Activated CD4-positive, alpha-beta T cell treated with anti-CD3 and anti-CD28 coated beads, Interleukin-2, amount 10 ng/mL, durations not matched to agents 7 days and 5 days (primary cell): ENCODE measurements at places on chromosomes 6 and 20.

DNA sequence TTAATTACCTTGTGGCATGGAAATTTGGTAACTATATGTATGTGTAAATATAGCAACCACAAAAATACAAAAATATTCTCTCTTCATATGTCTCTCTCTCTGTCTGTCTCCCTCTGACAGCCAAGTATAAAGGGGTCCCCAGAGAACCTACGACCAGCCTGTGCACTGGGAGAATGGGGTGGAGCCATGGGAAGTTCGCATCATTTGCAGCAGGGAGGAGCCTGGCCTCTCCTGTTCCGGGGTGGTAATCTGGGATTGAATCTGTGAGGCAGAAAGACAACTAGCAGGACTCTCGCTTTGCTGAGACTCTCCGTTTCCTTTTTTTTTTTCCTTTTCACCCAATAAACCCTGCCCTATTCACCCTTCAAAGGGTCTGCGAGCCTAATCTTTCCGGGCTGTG is 1109.1 kb downstream of the HACE1 start:
- no peaks in the 10 kb centered on the region for H3K36me3 ChIP-seq
- H3K4me1 ChIP-seq = no peaks in the 10 kb centered on the region
- no peak overlapping the region for H3K4me3 ChIP-seq
- DNase-seq = no peak

DNA sequence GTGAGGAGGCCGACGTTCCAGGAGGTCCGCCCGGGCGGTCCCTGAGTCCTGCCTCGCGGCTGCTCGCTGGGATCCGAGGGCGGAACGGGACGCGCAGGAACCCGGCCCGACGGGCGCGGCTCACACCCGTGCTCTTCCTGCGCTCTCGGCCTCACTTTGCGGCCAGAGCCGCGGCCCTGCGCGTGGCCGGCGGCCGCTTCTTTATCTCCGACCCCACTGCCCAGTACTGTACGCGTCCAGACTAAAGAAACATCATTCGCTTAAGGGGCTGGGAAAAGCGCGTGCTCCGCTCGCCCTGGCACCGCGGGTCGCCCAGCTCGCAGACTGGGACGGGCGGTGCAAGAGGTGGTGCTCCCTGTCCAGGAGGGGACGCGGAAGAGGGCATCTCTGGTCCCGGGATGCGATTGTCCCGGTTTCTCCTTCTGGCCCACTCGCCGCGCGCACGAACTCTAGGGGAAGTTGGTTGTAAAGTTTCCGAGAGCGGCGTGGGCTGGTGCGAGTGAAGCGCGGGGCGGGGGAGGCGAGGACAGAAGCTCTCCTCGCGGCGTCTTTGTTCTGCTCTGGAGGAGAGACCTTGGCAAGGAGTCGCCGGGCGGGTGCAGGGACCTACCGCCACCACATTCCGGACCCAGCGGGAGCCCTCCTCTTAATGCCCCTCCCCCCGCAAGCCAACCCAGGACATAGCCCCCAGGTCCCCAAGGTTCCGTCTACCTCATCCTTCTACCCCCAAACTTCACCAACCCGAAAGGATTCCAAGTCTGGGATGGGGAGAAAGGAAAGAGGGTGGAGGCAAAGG is 71.0 kb downstream of the SOX4 start:
- H3K27me3 ChIP-seq = peaks cover 73% of the 10 kb centered on the region
- H3K36me3 ChIP-seq = peaks cover 2% of the 10 kb centered on the region
- peak overlapping the region; percentile 5 for H3K4me3 ChIP-seq
- H3K4me1 ChIP-seq = peaks cover 32% of the 10 kb centered on the region

GRCh38 chr6:10612161-10612560 is 82.3 kb downstream of the C6orf52 start:
- DNase-seq = no peak
- no peak overlapping the region for H3K27ac ChIP-seq
- no peaks in the 10 kb centered on the region for H3K4me1 ChIP-seq
- H3K4me3 ChIP-seq = no peak overlapping the region
- H3K36me3 ChIP-seq = no peaks in the 10 kb centered on the region

DNA sequence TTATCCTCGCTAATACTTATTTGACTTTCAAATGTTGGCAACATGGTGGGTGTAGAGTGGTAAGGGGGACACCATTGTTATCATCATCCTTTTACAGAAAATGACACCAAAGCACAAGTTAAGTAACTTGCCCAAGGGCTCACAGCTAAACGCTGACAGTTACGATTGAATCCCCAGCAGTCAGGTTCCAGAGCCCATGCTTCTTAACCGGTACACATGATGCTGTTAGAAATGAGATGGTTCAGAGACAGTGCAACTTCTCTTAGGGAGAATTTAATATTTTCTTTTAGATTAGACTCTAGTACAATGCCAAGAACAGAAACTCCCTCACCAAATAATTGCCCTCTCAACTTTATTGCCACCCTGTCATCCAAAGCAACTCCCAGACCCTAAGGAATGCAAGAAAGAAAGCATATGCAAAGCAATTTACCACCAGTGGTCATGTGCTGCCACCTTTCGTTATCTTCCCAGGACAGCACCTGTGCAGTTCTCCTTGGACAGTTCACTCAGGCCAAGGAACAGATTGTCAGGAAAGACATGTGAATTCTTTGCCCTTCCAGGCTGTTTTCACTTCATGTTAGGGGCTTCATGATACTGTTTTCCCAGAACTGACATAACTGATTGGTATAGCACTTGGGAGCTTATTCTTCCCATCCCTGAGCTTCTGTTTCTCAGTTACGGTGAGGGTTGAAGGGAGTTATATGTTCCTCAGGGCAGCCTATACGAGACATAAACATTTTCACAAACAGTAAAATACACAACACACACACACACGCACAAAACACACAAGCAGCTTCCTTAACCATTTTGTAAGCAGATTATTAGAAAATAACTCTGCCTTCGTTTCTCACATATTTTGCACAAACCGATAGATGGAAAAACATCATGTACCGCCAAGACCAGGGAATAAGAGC is 5.1 kb downstream of the HLA-DMA start:
- peaks cover 59% of the 10 kb centered on the region for H3K4me1 ChIP-seq
- no peak overlapping the region for H3K27ac ChIP-seq
- DNase-seq = peak; percentile 50
- H3K4me3 ChIP-seq = no peak overlapping the region
- peaks cover 7% of the 10 kb centered on the region for H3K36me3 ChIP-seq

DNA sequence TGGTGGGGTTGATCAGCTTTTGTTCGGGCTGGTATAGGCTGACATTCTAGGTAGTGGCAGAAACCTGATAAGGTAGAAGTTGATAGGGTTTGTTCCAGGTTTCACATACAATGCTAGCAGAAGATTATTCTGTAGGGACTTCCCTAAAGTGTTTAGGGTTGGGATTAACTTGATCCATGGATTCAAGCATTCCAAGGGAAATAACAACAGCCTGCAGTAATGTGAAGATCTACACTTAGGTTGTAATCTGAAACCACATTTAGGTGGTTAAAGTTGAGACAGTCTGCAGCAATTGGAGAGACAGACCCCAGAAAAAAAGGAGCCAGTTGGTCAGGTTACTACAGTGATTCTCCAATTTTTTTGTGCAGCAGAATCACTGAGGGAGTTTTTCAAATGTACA is 56.1 kb downstream of the GJA1 start:
- H3K4me1 ChIP-seq = no peaks in the 10 kb centered on the region
- H3K27ac ChIP-seq = no peak overlapping the region
- no peaks in the 10 kb centered on the region for H3K27me3 ChIP-seq
- H3K36me3 ChIP-seq = no peaks in the 10 kb centered on the region
- no peak for DNase-seq
- H3K4me3 ChIP-seq = no peak overlapping the region

DNA sequence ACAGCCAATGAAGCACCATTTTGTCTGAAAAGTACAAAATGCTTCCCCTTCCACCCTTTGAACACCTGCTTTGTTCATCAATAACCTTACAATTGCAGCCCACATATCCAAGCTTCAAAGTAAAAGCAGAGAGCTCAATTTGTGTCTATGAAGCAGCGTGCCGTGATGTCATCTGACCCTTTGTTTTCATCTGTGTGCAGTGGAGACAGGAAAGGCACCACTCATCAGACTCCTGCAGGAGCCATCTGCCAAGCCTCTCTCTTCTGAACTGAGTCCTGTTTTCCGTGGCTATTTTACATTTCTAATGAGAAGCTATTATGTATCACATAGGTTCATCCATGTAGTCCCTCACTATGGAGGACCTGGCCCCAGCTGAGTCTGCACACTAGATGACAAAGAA is 7.5 kb upstream of the LY86 start:
- peaks cover 40% of the 10 kb centered on the region for H3K4me1 ChIP-seq
- peak; percentile 26 for DNase-seq
- peak overlapping the region; percentile 54 for H3K27ac ChIP-seq
- H3K27me3 ChIP-seq = peaks cover 6% of the 10 kb centered on the region
- no peak overlapping the region for H3K4me3 ChIP-seq

GRCh38 chr6:143097224-143097795 is 36.6 kb downstream of the AIG1 start:
- H3K4me3 ChIP-seq = no peak overlapping the region
- peaks cover 2% of the 10 kb centered on the region for H3K36me3 ChIP-seq
- peaks cover 1% of the 10 kb centered on the region for H3K4me1 ChIP-seq
- no peak overlapping the region for H3K27ac ChIP-seq
- no peaks in the 10 kb centered on the region for H3K27me3 ChIP-seq

DNA sequence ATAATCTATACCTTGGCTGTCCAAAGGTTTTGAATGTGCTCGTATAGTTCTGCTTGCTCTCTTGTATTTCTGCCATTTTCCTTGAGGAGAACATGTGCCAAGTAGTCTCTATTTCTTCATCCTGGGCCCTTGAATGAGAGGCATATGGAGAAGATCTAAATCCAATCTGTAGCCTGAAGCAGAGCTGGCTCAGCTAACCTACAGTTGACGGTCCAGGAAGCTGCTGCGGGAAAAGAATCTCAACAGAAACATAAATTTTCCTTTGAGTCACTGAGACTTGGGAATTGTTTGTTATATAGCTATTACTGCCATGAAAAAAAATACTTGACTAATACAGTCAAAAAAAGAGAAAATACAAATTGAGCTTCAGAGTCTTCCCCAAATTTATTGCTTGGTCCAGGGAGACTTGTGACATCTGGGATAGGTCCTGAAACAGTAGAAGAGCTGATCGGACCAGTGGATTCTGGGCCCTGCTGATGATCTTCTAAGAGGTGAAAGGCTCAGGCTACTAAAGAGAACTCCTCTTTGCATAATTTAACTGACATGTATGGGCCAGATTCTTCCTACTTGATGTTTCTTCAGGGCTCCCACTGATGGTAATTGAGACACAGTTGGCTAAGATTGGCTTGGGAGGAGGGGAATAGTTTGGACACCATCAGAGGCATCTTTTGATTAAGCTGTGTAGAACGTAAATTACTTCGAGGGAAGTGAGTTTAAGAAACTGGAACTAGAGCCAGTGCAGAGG is 29.9 kb upstream of the PLCB4 start:
- no peaks in the 10 kb centered on the region for H3K36me3 ChIP-seq
- H3K4me3 ChIP-seq = no peak overlapping the region
- H3K4me1 ChIP-seq = no peaks in the 10 kb centered on the region
- no peaks in the 10 kb centered on the region for H3K27me3 ChIP-seq
- no peak for DNase-seq
- no peak overlapping the region for H3K27ac ChIP-seq

DNA sequence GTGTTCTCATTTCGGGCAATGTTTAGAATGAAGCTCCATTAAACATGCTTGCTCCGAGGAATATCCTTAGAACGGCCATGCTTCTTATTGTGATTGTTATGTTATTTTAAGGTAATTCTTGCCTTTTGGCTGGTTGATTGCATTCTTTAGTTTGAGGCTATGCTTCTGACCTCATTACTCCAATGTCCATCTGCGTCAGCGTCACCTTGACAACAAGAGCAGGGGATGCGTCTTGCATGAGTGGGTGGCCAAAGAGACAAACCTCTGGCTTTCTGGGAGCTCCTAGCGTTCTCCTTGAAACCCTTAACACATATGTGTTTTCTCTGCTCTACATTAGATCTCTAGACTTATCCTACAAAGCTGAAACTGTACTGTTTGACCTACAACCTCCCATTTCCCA is 184.3 kb downstream of the THBS2 start:
- H3K27me3 ChIP-seq = no peaks in the 10 kb centered on the region
- no peak for DNase-seq
- H3K4me3 ChIP-seq = no peak overlapping the region
- no peak overlapping the region for H3K27ac ChIP-seq
- no peaks in the 10 kb centered on the region for H3K36me3 ChIP-seq

- no peaks in the 10 kb centered on the region for H3K4me1 ChIP-seq
- H3K27ac ChIP-seq = no peak overlapping the region
- DNase-seq = no peak
- H3K4me3 ChIP-seq = no peak overlapping the region
- H3K27me3 ChIP-seq = no peaks in the 10 kb centered on the region
Measured at GRCh38 chr6:105357165-105357564, 45.7 kb downstream of the PREP start.

GRCh38 chr6:107077710-107078109 is 37.6 kb downstream of the BEND3 start:
- no peak overlapping the region for H3K27ac ChIP-seq
- no peak for DNase-seq
- H3K4me3 ChIP-seq = no peak overlapping the region
- H3K27me3 ChIP-seq = no peaks in the 10 kb centered on the region
- no peaks in the 10 kb centered on the region for H3K36me3 ChIP-seq
- peaks cover 1% of the 10 kb centered on the region for H3K4me1 ChIP-seq

DNA sequence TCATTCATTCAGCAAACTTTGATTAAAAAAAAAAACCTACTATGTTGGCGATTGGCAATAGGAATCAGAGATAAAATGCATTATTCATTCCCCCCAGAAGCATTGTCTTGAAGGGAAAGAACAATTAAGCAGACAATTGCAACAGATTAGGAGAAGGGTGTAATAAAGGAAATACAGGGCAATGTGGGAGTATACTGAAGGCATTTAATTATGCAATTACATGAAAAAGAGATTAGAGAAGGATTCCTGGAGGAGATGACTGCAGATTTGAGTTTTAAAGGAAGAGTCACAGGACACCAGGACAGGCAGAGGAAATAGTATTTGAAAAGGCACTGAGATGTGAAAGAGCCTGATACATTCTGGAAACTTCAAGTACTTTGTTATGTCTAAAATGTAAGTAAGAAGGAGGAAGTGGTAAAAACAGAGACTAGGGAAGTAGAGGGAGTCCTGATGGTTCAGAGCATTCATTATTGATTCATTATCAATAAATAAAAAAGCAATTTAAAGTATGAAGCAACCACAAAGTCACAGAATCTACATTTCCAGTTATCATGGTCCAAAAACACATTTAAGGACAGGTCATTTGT is 43.7 kb downstream of the THEMIS start:
- no peak overlapping the region for H3K27ac ChIP-seq
- H3K36me3 ChIP-seq = peaks cover 63% of the 10 kb centered on the region
- no peaks in the 10 kb centered on the region for H3K27me3 ChIP-seq
- H3K4me3 ChIP-seq = no peak overlapping the region

DNA sequence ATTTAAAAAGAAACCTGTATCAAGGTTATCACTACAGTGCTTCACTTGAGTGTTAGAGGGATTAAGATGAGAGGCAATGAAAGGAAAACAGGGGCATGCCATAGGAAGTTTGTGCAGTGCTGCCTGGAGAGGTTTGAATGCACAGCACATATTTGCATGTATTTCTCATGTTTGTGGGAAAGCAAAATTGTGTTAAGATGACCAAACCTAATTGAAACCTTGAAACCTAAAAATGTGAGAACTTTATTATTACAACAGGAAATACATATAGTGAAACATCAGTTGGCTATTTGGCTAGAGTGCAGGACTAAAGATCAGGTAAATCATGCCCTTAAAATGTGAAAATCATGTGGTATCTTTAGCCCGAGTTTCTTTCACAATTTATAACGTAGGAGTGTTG is 8.5 kb upstream of the TBXT start:
- peaks cover 7% of the 10 kb centered on the region for H3K27me3 ChIP-seq
- H3K4me1 ChIP-seq = no peaks in the 10 kb centered on the region
- no peak overlapping the region for H3K4me3 ChIP-seq
- DNase-seq = no peak
- no peaks in the 10 kb centered on the region for H3K36me3 ChIP-seq
